ENCODE measurements at places on chromosomes 5 and 9.

- DNase-seq = no peak
Measured at GRCh38 chr9:1882711-1883403, 132.3 kb upstream of the SMARCA2 start.

DNA sequence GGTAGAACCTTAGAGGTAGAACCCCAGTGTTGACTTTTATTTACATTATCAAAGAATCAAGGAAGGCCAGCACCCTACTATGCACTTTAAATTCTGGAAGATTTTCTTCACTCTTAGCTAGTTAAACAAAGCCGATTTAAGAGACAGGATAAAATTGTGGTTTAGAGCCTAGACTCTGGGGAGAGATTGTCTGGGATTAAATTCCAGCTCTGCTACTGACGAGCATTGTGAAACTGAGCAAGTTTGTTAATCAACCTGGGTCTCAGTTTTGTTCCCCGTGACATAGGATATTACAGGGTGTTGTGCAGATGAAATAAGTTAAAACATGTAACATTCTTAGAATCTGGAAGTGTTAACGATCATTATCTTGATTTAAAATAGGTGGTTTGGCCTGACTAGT is 83.5 kb downstream of the FEM1C start:
- no peak for DNase-seq

GRCh38 chr5:169095976-169096375 is 205.0 kb downstream of the SLIT3 start:
- DNase-seq = no peak

GRCh38 chr9:21801683-21802417 is 586 bp upstream of the MTAP start:
- peak; percentile 62 for DNase-seq

- peak; percentile 45 for DNase-seq
Measured at GRCh38 chr9:7536310-7536939, 263.2 kb downstream of the DMAC1 start.

DNA sequence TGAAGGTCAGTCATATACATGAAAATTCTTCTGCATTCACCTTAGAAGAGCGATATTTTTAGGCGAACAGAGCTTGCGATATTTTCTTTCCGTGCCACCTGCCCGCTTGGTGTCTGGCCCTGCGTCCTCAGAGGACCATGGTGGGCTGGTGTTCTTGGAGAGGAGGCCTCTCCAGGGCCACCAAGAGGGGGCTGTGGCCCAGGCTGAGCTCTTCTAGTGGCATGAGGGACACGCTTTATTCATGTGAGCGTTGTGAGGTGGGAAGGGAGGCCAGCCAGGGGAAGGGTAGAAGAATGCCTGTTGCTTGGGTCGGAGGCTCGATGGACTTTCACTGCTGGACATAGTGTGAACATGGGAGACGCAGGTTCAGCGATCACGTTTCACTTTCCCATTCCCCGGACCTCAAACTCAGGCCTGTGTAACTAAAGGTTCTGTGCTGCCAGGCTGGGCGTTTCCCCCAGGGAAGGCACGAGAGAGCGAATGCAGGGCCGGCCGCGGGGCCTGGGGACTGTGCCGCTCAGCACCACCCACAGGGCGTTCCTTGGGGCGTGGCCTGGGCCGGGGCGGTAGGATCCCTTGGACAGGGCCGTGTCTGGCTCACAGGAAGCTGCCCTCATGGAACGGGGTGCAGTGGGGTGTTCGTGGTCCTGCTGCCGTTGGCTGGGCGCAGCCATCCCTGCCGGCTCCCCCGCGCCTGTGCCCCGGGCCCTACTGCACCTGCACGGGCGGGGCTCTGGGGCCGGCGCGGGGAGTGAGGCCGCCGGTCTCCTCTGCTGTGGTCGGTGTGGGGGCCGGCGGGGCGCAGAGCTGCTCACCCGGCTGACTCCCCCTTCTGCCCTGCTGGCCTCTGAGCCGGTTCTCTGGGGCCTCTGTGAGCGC is 40.7 kb upstream of the CLPTM1L start:
- DNase-seq = peak; percentile 20

DNA sequence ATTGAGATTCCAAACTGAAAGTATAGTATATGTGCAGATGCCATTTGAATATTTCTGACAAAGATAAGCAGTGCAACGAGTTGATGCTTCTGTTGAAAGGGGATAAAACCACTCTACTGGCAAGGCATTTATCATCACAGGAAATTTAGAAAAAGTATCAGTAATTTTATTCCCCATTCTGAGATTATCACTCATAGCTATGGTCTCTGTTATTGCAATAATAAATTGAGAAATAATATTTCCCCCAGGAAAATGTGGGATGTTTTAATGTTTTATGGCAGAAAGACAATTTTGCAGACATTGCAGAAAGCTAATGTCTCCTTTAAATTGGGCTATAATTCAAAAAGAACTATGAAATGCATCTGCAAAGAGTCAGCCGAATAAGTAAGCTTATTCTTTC is 1612.7 kb upstream of the ACO1 start:
- no peak for DNase-seq

- DNase-seq = no peak
Measured at GRCh38 chr9:113516840-113517577, 53.5 kb downstream of the RGS3 start.

DNA sequence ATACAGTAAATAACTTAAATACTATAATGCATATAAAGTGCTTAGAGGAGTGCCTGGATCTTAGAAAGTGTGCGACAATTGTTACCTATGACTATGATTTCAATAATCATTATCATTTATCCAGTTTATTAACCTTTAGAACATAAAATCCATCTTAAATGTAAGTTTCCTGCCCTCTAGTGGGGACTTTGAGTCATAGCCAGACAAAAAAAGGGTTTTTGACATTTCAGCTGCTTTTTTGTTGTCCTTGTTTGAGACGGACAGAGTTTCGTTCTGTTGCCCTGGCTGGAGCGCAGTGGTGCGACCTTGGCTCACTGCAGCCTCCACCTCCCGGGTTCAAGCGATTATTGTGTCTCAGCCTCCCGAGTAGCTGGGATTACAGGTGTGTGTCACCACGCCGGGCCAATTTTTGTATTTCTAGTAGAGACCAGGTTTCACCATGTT is 9.7 kb upstream of the C9orf152 start:
- peak; percentile 52 for DNase-seq

GRCh38 chr9:16455842-16456241 is 414.6 kb downstream of the BNC2 start:
- no peak for DNase-seq

DNA sequence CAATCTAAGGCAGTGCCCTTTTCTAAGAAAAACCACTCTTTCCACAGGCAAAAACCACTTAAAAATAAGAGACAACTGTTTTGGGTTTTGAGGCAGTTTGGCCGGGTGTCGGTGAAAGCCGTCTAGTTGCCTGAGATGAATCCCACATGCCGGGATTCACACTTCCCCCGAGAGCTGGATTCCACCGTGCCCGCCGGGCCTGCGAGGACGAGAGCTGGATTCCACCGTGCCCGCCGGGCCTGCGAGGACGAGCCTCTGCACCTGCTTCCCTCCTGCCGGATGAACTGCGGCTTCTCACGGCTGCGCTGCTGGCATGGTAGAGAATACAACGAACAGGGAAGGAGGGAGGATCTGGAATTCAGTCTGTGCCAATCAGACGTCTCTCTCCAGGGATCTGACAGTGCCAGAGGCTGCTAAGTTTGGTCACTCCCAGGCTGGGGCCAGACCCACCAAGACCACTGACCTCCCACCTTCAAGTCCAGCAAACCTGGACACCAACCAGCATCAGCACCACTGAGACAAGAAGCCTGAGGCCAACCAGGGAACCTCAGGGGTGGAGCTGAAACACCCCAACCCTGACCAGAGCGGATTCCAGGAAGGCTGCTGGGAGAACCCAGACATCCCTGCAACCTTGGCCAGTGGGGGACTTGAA is 23.0 kb downstream of the VAV2 start:
- no peak for DNase-seq

DNA sequence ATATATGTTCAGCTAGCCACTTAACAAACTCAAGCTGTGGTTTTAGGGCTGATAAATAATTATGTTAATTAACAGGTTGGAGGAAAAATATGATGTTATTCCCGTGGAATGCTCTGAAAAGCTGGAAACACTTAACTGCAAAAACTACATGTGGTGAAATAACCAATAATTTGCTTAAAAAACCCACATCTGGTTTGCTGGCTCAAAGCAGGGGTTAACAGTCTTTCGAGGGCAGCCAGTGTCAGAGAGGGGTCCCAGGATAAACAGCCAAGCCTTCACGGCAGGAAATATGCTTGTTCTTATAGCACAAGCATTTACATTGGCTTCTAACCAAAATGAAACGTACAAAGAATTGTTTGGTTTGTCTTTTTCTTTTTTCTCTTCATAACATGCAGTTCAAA is 254.0 kb upstream of the GAS1 start:
- no peak for DNase-seq

GRCh38 chr9:94212531-94212930 is 46.6 kb upstream of the ZNF169 start:
- DNase-seq = no peak

- no peak for DNase-seq
Measured at GRCh38 chr9:133694686-133695085, 43.5 kb downstream of the SARDH start.

DNA sequence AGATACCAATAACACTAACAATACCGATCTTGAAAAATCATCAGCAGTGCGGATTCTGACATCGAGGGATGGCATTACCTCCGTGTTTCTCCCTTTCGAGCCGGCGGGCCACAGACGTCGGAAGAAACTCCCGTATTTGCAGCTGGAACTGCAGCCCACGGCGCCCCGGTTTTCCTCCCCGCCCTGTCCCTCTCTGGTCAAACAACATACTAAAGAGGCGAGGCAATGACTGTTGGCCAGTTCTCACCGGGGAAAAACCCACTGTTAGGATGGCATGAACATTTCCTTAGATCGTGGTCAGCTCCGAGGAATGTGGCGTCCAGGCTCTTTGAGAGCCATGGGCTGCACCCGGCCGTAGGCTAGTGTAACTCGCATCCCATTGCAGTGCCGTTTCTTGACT is 32.8 kb downstream of the OLFM1 start:
- no peak for DNase-seq

GRCh38 chr5:59798862-59799667 is 94.5 kb downstream of the PDE4D start:
- no peak for DNase-seq

DNA sequence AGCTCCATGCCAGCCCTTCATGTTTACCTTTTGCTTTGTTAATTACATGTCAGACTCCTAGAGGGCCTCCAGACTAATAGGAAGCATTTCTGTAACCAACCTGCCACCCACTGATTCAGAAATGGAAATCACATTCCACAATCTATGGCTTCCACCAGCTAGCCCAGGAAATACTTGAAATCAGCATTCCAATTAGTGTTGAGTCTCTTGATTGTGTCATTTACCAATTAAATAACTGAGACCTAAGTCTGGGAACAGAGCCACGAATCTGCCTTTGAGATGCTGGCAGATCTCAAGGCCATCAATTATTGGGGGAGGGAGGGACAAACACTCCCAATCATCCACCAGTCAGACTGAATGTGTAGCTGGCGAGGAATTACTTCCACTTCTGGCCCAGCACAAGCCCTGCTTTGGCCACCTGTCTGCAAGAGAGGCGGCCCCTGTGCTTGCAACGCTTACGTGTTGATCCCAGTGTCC is 27.4 kb upstream of the SAP30L start:
- DNase-seq = no peak

DNA sequence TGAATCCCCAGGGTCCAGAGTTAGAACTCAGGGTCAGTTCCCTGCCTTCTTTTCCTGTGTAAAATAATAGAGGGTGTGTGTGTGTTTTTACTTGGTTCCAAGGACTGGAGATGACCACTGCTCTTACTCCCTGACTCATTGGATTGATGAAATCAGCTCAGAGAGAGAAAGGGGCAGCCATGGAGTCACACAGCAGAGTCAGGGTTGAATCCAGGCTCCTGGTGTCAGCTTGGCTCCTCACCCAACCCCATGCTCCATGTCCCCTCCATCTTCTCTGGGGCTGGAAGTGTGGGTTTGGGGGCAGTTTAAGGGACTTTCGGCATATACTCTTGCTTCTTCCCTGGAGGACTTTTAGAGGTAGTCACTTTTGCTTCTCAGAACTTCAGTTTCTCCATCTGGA is 21.6 kb downstream of the DAB2IP start:
- DNase-seq = no peak

DNA sequence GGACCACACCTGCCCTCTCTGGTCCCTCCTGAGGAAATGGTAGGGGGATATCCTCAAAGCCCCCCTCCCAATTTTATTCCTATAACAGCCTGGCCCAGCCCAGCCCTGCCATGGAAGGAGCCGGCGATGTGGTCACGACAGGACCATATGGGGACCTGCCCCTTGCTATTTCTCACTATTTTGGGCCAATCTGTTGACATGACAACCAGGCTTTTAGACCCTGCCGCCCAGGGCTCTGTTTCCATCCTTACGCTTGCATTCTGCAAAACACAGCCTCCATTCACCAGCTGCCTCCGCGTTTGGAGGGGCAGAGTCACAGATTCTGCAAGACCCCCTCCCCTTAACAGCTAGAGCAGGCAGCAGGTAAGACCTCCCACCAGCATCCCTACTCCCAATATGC is 112.2 kb downstream of the GABBR2 start:
- no peak for DNase-seq

DNA sequence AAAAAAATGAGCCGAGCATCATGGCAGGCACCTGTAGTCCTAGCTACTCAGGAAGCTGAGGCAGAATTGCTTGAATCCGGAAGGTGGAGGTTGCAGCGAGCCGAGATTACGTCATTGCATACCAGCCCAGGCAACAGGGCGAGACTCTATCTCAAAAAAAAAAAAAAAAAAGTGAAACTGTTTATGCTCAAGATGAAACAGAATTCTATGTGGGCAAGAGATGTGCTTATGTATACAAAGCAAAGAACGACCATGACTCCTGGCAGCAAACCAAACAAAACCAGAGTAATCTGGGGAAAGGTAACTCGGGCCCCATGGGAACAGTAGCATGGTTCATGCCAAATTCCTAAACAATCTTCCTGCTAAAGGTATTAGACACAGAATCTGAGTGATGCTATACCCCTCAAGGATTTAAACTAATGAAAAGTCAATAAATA is 32.6 kb upstream of the PLAC8L1 start:
- DNase-seq = peak; percentile 93

- DNase-seq = no peak
Measured at GRCh38 chr9:2281803-2282185, 266.6 kb downstream of the SMARCA2 start.

- no peak for DNase-seq
Measured at GRCh38 chr5:84725946-84726570, 341.4 kb upstream of the EDIL3 start.

- DNase-seq = no peak
Measured at GRCh38 chr5:129804705-129805104, 56.8 kb downstream of the MINAR2 start.

- DNase-seq = no peak
Measured at GRCh38 chr9:127203681-127204327, 60.8 kb upstream of the GARNL3 start.

GRCh38 chr5:132427281-132428146 is 58.0 kb downstream of the SLC22A5 start:
- DNase-seq = no peak

DNA sequence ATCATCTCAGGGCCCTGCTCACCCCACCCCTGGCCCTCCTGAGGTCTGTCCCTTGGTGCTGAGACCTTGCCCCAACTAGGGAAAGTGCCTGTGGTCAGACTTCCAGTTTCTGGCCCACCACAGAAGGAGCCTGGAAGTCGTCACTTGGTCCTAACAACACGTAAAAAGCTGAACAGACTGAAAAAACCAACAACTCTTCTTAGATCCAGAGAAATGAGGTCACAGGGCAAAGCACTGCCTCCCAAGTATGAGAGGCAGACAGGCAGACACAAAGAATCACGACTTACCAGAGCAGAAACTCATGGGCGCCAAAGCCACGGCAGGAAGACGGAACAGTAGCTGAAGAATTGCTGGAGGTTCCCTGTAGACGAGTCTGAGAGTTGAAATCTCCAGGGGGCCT is 38.5 kb downstream of the OR2V1 start:
- no peak for DNase-seq

All from HepG2 (cell line).